Stimulated activated CD4-positive, alpha-beta T cell treated with anti-CD3 and anti-CD28 coated beads, Interleukin-1b, Interleukin-23, amount 100 ng/mL, for 1 hour (primary cell): ENCODE measurements at places on chromosomes 5 and 9.

DNA sequence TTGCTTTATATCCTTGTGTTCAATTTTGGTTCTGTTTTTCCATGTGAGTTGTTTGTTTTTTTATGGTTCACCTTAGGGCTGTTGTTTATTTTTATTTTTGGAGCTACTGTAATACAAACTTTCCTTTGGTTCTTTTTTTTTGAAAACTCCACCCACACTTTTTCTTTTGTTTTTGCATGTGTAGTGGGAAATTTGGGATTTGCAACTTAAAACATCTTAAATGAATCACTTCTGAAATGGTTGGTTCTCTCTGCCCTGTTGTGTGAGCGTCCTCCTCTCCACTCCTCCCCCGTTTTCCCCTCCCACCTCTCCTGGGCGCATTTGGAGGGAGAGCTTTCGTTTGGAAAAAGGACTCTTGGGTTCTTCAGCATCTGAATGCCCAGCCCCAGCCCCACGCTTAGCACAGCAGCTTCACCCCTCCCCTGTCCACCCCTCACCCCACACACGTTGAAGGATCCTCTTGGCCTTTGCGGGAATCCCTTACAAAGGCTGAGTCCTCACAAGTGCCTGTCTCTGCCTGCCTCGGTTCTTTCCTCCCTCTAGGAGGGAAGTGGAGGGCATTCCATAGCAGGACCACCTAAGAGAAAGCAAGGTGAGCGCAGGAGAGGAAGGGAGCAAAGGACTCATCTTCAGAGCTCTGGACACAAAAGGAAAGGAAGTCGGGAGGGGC, 67.2 kb downstream of the DMRT1 start:
- no peak for DNase-seq

- no peak for DNase-seq
Measured at GRCh38 chr5:107997338-107997980, 326.7 kb upstream of the EFNA5 start.

GRCh38 chr5:160327818-160328217, 15.5 kb upstream of the CCNJL start:
- DNase-seq, result no peak

DNA sequence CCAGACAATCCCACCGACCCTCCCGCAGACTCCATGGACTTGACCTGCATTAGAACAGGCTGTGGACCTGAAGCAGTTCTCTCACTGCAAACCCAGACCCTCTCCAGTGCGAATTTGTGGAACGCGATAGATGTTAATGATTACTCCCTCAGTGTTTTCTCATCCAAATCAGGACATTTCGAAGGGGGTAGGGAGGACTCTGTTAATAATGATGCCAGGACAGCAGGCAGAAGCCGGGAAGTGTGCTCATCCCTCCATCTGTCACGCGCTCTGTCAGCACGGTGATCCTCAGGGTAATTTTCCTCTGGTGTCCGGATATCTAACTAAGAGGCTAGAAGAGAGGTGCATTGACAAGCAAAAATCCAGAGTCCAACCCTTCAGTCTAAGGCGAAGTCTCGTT, 18.8 kb downstream of the RAPGEF1 start:
- no peak for DNase-seq

GRCh38 chr9:116795821-116796220, 108.7 kb downstream of the TRIM32 start:
- DNase-seq, result no peak
